Thoracic aorta (tissue), 2 donors: ENCODE measurements at places on chromosomes 2 and 18. TPM values are rescaled to one million over a fixed set of nuclear protein-coding genes. Genes with fewer than 3 reads are reported as not detected.

GRCh38 chr2:8121826-8122513 lies 559.9 kb upstream of the ID2 start:
- DNase-seq, result no peak

DNA sequence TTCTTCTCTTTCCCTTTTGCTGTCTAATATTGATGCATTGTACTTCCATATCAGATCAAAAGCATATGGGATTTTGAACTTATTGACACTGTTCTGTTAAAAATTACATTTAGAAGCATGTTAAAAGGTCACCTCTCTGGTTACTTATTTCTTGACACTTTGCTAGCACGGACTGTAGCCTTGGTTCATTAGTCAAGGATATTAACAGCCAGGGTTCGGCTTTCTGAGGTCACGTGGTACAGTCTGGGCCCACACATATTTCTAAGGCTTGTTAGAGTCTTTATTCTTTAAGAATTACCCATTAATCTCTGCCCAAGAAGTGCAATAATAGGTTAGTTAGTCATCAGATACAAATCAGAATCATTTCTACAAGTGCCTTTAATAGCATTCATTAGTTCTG lies 1035.8 kb upstream of the FANCL start:
- DNase-seq, result no peak

GRCh38 chr2:72570413-72570812 lies 255.4 kb downstream of the EXOC6B start:
- no peak for DNase-seq

DNA sequence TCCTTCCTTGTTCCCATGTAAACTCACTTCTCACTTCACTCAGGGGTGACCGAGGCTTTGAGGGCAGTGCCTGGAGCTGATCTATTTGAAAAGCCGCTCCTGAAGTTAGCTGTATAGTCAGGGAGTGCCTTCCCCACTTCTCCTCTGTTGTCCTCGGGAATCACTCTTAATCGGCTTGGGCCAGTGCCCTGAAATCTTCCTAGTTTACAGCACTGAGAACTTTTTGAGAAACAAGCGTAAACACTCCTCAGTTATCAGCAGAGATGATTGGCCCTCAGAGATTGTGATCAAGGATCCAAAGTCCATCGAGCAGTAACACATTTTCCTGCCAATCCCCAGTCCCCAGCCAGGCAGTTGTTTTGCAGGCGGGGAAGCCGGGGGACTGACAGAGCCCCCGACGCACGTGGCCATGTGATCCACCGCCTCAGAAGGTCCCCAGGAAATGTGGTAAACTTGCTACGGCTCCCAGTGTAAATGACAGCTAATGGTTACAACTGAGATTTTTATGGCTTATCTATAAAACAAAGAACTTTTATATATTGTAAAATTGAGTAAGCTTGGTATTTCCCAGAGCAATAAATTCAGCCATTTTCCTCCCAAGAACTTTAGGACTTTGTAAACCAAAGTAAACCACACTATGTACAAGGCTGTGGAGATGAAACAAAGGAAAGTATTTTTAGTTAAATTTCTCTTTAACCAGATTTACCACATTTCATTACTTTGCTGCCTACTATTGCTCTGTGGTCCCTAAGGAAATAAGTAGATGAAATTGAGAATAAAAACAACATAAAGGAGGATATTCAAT lies 53.5 kb downstream of the C18orf63 start:
- DNase-seq, result no peak

GRCh38 chr2:53727921-53728320 lies 39.7 kb upstream of the CHAC2 start:
- no peak for DNase-seq

DNA sequence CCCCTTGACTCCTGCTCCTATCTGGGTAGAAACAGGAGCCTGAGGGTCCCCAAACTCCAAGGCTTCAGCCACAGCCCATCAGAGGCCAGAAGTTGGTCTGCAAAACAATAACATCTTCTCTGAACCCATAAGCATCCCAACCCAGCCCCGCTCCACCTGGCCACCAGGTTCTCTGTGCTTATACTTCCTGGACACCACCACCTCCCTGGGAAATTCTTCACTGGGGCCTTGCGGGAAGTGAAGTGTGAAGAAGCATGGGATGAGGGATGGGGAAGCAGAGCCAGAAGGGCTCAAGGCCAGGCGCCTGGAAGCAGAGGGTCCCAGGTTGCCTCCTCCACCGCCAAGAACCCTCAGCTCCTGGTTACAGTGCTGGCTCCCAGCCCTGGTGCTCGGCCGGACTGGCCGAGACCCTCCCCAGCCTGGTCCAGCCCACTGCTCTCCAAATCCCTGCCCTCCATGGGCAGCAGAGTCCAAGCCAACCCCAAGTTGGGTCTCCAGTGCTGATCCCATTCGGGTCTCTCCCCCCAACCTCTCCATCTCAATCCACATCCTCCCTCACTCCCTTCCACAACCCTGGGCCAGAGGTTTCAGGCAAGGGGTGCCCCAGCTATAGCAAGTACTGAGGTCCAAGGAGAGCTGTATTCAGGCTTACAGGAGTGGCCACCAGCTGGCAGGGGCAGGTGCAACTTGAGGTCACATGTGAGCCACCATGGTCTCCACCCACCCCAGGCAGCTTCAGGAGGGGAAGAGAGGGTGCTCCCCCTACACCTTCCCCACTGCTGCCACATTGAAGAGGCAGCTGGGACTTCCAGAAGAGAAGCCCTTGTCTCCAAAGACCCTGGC lies 60.7 kb downstream of the TNS1 start:
- DNase-seq, result no peak

The FOSL2 gene
- total RNA-seq, result 311 TPM

The GPR45 gene
- not detected for total RNA-seq
